ENCODE measurements at places on chromosomes 13 and 19. TPM values are rescaled to one million over a fixed set of nuclear protein-coding genes. Genes with fewer than 3 reads are reported as not detected.

Gene ZNF296
- total RNA-seq: 0.39 TPM

DNA sequence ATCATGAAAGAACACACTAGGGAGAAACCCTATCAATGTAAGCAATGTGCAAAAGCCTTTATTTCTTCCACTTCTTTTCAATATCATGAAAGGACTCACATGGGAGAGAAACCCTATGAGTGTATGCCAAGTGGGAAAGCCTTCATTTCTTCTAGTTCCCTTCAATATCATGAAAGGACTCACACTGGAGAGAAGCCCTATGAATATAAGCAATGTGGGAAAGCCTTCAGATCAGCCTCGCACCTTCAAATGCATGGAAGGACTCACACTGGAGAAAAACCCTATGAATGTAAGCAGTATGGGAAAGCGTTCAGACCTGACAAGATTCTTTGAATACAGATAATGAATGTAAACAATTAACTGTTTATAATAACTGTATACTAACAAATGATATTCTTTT is 15.0 kb upstream of the ZNF439 start:
- no peak for DNase-seq

DNA sequence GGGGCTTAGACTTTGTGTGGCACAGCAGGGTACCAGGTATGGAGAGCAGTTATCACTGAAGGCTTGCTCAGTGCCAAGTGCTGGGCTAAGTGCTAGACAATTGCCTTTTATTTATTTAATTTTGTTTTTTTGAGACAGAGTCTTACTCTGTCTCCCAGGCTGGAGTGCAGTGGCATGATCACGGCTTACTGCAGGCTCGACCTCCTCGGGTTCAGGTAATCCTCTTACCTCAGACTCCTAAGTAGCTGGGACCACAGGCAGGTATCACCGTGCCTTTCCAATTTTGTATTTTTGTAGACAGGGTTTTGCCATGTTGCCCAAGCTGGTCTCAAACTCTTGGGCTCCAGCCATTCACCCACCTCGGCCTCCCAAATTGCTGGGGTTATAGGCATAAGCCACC is 256.9 kb downstream of the ZNF536 start:
- no peak for DNase-seq

Gene TMED1
- 17.8 TPM for total RNA-seq

Gene FSD1
- total RNA-seq: 0.59 TPM

Gene SLC10A2
- not detected for total RNA-seq

GRCh38 chr13:110351636-110352420 is 44.7 kb downstream of the COL4A2 start:
- DNase-seq: no peak

Gene UHRF1
- total RNA-seq: 14.5 TPM

GRCh38 chr19:53655042-53655665 is 23.4 kb downstream of the DPRX start:
- DNase-seq: no peak

Gene KCNN1
- total RNA-seq: 2.2 TPM

DNA sequence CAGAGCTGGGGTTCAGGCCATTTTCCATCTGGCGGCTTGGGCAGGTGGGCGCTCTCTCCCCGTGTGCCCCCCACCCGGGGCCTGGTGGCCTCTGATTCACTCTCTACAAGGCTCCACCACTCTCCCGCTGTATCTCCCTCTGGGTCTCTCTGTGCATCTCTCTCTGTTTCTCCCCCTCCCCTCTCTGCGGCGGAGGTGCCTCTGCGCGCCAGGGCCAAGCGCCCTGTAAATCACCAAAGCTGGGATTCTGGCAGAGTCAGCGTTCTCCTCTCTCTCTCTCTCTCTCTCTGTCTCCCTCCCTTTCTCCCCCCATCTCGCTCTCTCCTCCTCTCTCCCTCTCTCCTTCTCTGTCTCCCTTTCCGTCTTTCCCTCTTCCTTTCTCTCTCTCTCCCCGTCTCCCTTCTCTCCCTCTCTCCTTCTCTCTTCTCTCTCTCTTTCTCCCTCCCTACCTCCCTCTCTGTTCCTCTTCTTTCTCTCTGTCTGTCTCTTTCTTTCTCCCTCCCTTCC is 3.9 kb downstream of the NFIC start:
- DNase-seq: no peak

DNA sequence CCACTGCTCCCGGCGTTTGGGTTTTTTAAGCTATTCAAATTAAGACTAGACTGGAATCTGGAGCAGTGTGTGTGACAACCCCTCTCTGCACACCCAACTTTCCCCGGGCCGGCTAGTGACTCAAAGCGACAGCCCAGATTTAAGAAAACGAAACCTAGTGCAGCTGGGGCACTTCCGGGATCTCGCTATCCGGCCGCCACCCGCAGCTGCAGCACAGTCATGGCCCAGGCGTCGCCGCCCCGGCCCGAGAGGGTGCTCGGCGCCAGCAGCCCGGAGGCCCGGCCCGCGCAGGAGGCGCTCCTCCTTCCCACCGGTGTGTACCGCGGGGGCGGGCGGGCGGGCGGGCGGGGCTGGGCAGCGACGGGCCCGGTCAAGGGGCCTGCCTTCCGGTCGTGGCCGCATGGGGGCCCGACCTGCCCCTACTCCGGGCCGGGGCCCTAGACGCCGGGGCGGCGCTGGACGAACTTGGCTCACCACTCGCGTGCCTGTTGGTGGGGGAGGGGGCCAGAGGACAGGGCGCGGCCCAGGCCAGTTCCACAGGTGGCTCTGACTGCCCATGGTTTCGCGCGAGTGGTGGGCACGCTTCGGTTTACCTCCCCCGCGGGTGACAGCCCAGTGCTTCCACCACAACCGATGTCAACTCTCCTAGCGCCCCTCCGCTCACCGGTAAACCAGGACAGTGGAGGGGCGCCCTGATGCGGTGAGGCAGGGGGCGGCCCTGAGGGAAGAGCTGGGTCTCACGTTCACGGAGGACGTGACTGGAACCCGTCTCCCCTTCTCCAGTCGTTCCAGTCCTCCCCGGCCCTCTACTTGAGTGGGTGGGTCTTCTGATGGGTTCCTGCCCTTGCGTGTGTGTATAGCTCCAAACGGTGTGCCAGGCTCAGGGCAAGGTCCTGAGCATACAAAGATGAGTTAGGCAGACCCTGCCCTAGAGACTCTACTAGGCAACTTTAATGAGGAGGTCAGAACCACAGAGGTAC is at the start of gene PHF11:
Gene PHF11 (plus strand): TSS at position 171 of the 980 bp plus-strand sequence. CDS start 49 bp downstream, at position 220.
- peak; percentile 47 for DNase-seq

DNA sequence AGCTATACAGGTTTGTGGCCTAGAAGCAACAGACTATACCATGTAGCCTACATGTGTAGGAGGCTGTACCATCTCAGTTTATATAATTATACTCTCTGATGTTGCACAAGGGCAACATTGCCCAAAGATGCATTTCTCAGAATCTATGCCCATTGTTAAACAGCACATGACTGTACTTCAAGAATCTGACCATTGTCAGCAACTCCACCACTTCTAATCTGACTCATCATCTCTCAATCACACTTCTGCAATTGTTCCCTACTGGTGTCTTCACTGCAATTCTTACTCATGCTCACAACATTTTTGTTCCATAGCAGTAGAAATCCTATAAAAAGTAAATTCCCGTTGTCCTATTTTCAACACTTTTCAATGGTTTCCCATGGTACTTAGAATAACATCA is 63.9 kb upstream of the ATXN8OS start:
- no peak for DNase-seq

Gene S1PR5
- total RNA-seq: 6.6 TPM

GRCh38 chr13:43300865-43301264 is 277.5 kb downstream of the DNAJC15 start:
- peak; percentile 83 for DNase-seq

Gene IFNL2
- total RNA-seq: not detected

GRCh38 chr13:112171570-112171965 is 104.6 kb downstream of the SOX1 start:
- DNase-seq: no peak

- DNase-seq: no peak
Measured at GRCh38 chr13:34422956-34423355, 519.1 kb upstream of the NBEA start.

DNA sequence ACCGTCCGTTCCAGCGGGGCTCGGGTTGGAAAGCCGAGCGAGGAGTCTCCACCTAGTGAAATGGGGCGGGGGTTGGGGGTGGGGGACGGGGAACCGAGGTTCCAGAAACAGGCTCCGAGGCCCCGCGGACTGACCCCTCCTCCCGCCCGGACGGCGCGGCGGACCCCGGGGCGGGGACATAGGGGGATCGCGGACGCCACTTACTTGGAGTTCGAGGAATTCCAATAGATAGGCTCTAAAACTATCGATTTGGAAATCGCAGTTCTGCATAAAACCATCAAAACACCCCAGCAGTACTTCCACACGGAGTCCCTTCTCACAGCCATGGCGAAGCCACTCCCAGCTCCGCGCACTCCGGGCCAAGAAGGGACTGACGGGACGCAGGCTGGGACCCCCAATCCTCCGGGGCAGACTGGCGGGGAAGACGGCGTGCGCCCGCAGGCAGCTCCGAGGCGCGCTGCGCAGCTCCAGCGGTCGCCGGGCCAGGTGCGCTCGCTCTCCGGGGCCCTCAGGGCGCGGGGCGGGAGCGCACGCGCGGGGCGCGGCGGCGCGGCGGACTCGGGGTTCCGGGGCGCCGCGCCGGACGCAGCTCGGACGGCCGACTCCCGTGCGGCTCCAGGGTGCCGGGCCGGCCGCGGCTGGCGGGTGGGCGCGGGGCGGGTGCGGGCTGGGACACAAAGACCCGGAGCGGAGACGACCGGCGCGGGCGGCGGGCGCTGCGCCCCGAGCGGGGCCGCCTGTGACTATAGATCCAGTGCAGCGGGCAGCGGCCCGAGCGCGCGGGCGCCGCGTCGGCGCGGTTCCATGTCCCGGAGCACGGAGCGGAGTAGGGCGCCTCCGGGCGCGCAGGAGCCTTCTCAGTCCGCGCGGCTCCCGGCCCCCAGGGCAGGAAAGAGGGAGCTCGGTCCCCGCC is 567 bp downstream of the EFNB2 start:
- no peak for DNase-seq

- no peak for DNase-seq
Measured at GRCh38 chr13:113879494-113880360, 15.9 kb upstream of the GAS6 start.

- peak; percentile 79 for DNase-seq
Measured at GRCh38 chr13:32905864-32906180, 110.4 kb upstream of the KL start.

Gene KIR2DL1
- total RNA-seq: not detected

Gene PCDH9
- 5.5 TPM for total RNA-seq

Gene KLHL1
- total RNA-seq: 0.10 TPM

DNA sequence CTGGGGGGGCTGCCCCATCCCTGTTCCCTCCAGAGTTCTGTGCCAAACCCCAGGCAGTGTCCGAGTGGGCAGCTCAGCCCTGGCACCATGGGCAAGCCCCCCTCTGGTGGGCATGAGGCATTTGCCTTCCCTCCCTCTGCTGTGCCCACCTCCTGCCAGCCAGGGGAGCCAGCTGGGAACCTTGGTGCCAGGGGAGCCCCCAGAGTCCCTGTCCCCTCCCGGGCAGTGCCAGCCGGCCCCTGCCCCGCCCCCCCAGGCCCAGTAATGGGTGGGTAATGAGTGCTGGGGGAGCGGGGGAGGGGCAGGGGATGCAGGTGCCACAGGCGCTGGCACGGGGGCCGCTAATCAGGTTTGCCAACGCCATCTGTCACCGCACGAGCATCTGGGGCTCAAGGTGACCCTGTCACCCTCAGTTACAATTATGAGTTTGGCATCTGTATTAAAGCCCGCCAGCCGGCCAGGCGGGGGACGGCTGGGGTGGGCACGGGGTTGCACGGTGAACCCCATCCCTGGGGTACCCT is 5.9 kb downstream of the DAND5 start:
- DNase-seq: no peak

GRCh38 chr19:45981350-45981749 is 7.7 kb upstream of the NOVA2 start:
- no peak for DNase-seq

- peak; percentile 50 for DNase-seq
Measured at GRCh38 chr13:53121919-53122318, 93.3 kb downstream of the OLFM4 start.

- DNase-seq: peak; percentile 40
Measured at GRCh38 chr19:11355160-11356073, at the start of gene PLPPR2. Gene PLPPR2, plus strand, starts transcription at chr19:11355432. Its CDS starts 2,242 bp downstream, at chr19:11357674.

DNA sequence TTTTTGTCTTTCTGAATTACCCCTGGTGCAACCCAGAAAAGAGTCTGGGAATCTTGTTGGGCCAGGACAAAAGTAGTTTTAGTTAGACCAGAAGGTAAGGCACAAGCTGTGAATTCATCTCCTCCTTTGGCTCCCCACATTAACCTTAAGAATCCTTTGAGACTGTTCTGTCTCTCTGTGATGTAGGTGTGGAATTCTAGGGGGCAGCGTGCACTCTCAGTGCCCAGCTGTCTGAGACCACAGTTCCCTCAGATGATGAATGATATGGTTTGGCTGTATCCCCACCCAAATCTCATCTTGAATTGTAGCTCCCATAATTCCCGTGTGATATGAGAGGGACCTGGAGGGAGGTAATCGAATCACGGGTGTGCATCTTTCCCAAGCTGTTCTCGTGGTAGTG is 43.9 kb downstream of the ZNF506 start:
- no peak for DNase-seq

Gene SBNO2
- total RNA-seq: 23.1 TPM

Gene ABHD8
- total RNA-seq: 5.7 TPM

Gene C19orf81
- total RNA-seq: not detected

- DNase-seq: no peak
Measured at GRCh38 chr13:66981912-66982311, 248.2 kb downstream of the PCDH9 start.

DNA sequence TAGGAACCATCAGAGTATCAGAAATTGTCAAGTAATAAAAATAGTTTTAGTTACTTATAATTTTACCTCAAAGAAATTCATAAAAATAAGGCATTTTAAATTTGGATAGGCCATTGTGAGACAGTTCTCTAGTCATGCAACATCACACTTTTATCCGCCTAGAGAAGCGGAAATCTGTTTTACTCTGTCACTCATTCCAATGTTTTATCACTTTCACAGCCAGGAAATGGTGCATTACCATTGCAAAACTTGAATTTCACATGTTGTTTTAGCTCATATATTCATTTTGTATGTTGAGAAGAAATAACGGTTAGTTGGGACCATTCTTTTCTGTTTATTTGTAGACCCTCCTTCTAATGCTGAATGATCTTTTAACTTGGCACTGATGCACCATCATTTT is 427.2 kb downstream of the GPC6 start:
- no peak for DNase-seq

DNA sequence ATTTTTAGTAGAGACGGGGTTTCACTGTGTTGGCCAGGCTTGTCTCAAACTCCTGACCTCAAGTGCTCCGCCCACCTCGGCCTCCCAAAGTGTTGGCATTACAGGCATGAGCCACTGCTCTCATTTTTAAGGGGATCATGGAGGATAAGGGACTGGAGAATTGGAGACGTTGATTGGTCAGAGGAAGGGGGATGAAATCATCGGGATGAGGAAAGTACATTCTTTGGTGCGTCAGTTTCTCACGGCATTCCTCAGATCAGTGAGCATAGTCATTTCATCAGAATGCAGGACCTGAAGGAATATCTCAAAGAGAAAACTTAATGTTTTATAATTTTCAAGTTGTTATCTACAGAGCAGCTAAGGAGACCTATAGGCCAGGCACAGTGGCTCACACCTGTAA is 14.0 kb downstream of the ZNF114 start:
- DNase-seq: no peak

Measured in skin of body (tissue), 3 donors.